ENCODE measurements at places on chromosomes 2 and 18.

DNA sequence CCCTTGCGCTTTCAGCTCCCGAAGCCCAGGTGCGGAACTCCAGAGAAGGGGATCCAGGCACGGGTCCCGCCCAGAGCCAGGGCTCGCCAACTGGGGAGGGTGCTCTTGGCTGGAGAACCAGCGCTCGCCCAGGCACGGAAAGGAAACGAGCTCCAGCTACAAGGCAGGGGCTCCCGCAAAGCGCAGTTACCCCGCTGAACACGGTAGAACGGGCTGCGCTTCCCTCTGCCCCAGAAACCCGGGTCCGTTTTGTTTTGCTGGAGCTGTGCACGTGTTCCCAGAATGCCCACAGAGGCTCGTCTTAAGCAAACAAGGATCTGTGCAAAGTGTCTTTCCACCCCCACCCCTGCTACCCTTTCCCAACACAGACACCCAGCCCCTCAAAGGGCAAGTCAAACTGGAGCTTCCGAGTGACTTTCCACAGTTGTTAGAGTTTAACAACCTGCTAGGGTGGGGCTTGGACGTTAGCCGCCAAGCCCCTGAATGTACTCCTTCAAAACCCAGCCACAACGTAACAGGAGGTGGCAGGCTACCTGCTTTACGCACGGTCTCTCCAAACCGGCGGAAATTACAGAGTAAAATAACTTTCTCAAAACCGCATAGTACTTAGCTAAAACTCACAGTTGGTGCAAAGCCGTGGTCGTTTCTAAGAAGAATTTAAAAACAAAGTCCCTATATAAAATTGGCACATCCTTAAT is 775 bp downstream of the RNF125 start:
- peak; percentile 37 for DNase-seq

DNA sequence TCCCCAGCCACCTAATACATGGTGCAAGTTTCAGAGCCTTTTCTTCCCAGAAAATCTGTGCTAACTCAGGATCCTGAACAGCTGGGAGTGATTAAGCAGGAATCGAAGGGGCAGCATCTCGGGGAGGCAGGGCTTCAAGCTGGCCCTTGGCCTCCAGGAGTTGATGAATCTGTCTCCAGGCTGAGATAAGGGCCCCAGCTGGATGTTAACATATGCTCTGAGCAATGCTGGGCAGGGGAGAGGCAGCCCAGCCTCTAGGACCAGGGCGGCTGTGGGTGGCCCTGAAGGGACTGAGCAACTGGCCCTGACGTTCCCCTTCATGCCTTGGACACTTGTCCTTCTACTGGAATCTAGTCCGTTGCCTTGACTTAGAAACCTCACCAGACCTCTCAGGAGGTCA is 84.1 kb upstream of the EPC2 start:
- DNase-seq = no peak

- no peak for DNase-seq
These were observed 290.1 kb upstream of the KLHL14 start for GRCh38 chr18:33062834-33063364.

DNA sequence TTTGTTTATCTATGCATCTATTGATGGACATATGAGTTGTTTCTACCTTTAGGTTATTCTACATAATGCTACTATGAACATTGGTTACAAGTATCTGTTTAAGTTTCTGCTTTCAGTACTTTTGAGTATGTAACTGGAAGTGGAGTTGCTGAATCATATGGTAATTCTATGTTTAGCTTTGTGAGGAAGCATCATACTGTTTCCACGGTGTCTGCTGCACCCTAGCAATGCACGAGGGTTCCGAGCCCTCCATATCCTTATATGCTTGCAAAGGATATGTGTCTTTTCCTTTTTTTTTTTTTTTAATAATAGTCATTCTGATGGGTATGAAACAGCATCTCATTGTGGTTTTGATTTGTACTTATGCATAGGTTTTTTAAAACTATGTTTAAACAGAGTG is 83.7 kb downstream of the FMNL2 start:
- no peak for DNase-seq

GRCh38 chr2:69054431-69054830 is 41.5 kb downstream of the ANTXR1 start:
- DNase-seq = no peak

DNA sequence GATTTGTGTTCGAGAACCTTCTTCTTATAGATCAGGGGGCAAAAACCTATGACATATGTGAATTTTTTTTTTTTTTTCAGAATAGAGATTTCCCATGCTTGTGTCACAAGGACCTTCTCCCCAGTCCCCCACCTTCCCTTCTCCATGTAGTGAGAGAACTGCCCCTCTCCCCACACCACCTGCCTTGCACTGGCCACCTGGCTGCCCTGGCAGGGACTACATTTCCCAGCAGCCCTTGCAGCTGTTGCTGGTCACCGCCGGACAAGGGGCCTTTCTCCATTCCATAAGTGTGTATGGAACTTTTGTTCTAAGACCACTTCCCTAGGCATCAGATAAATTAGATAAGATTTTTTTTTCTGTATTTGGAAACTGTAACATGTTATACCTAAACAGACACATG is 22.2 kb downstream of the MBP start:
- no peak for DNase-seq

- no peak for DNase-seq
These were observed 81.1 kb downstream of the MBOAT2 start for GRCh38 chr2:8922431-8922830.

DNA sequence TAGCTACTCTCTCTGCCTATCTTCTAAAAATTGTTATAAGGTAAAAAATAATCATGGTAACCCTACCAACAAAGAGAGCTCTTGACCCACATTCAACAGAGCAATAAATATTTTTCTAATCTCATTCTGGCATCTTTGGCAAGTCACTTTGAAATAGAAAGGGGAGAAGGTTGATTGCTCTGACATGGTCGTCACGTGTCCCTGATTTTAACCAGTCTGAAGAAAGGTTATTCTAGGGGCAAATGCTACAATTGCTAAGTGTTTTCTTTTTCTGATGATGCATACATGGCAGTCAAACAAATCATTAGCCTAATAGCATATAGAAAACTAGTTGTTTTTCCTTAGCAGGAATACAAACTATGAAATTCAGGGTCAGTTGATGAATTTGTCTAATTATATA is 153.3 kb upstream of the MAP3K20 start:
- no peak for DNase-seq

GRCh38 chr2:140442319-140442718 is 1662.1 kb upstream of the NXPH2 start:
- no peak for DNase-seq

DNA sequence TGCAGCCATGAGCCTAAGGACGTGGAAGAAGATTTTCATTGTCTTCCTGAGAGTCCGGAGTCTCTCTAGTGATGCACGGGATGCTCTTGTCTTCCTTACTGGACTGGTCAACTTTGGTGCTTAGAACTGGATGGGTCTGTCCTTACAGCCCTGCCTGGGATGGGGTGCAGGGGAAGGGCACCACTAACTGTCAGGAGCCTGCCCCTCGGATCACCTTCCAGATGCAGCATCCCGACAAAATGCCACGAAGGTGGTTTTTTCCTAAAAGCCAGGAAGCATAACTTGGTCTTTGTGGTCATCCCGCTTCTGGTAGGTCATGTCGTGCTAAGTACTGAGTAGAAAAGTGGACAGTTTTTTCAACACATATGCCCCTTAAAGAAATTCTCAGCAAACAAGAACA is 207.4 kb upstream of the TWIST2 start:
- DNase-seq = no peak

DNA sequence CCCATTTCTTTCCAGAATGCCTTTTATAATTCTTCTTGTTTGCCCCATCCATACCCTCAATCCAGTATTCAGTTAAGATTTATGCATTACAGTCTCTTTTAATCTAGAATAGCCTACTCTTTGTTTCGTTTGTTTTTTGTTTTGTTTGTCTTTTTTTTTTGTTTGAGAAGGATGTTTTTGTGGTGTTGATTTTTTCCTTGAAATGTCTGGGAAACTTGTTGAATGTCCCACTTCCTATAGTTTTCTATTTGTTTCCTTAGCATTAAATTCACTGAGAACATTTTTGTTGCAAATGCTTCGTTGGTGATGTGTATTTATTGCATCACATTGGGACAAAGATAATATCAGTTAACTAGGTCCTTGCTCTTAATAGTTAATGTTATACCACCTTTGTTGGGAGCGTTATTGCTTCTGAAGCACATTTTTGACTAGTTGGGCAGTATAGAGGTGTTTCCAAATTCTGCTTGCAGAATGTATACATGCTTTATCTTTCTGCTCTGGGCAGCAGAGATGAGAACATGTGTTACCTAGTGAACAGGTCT is 28.9 kb downstream of the ZNF638 start:
- no peak for DNase-seq

- no peak for DNase-seq
These were observed 1.0 kb downstream of the PDCD1 start for GRCh38 chr2:241857572-241858121.

DNA sequence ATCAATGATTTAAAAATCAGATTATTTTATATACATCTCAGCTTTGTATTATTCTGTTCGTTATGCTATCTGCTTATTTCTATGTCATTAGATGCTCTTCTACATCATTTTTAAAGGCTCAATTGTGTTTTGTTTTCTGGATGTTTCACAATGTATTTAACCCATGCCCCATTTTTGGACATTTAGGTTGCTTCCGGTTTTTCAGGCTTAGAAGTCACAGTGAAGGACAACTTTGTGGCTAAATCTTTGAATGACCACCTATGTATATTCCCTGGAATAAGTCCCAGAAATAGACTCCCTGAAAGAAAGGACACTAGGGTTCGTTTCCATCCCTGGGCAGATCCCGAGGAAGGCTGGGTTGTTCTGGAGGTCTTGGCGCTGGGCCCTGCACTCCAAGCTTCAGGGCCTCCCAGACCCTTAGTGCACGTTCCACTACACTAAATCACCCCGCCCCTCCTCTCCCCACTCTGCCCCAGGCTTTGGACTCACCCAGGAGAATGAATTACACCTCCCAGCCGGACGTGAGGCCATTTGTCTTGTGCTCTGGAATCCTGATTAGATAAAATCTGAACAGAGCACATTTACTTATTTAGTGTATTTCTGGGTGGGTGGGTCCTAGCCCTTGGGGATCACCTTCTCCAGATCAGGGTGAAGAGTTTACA is 188.2 kb downstream of the ZFP36L2 start:
- no peak for DNase-seq

DNA sequence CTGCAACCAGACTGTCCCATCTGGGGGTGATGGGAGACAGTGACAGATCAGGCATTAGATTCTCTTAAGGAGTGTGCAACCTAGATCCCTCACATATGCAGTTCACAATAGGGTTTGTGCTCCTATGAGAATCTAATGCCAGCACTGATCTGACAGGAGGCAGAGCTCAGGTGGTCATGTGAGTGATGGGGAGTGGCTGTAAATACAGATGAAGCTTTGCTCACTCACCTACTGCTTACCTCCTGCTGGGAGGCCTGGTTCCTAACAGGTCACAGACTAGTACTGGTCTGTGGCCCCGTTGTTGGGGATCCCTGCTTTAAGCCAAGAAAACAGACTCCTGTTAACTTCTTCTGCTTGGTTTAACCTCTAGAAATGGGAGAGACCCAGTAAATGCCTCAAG is 3.2 kb downstream of the CYP27A1 start:
- DNase-seq = peak; percentile 55

- DNase-seq = peak; percentile 62
These were observed 115.0 kb downstream of the SPTBN1 start for GRCh38 chr2:54570925-54571694.

- DNase-seq = no peak
These were observed 40.3 kb downstream of the SOWAHC start for GRCh38 chr2:109654326-109655050.

- peak; percentile 67 for DNase-seq
These were observed 152.4 kb upstream of the NCK2 start for GRCh38 chr2:105592288-105592687.

DNA sequence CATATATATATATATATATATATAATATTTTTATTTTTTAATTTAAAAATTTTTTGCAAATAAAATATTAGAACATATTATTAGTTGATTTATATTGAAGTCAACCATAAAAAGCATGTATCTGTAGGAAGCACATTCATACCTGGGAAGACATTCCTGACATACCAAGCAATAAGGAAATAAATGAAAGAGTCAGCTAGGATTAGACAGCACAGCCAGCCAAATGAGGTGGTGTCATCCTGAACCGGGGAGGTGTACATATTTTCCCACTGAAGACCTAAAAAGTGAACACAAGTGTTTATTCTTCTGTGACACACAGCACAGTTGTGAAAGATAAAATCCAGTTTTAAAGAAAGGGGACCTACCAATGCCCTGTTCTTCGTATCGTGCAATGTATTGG is 149.2 kb downstream of the ABCA12 start:
- DNase-seq = no peak

- DNase-seq = no peak
These were observed 170.5 kb upstream of the COPS8 start for GRCh38 chr2:236915186-236915585.

- no peak for DNase-seq
These were observed 68.0 kb downstream of the ADAM23 start for GRCh38 chr2:206511283-206511682.

GRCh38 chr2:72965770-72966450 is 48.6 kb downstream of the EMX1 start:
- DNase-seq = no peak

DNA sequence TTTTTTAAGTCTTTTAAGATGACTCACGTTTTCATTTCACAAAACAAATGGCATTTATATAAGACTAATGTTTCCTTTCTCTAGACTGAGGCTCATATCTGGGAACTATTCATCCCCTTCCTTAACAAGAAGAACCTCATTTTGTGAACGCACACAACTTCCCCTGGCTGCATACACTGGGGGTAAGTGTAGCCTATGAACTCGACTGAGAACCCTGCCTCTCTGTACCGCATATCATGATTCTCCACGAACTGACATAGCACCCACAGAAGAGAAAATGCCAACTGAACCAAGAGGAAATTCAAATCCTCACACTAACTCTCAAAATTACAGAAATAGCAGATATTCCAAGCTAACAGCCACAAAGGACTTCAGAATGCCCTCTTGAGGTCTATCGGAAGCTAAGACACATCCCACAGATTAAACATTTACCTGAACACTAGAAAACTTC is 236.7 kb downstream of the TCF4 start:
- no peak for DNase-seq

GRCh38 chr2:220455351-220455990 is 828.0 kb downstream of the SLC4A3 start:
- no peak for DNase-seq

DNA sequence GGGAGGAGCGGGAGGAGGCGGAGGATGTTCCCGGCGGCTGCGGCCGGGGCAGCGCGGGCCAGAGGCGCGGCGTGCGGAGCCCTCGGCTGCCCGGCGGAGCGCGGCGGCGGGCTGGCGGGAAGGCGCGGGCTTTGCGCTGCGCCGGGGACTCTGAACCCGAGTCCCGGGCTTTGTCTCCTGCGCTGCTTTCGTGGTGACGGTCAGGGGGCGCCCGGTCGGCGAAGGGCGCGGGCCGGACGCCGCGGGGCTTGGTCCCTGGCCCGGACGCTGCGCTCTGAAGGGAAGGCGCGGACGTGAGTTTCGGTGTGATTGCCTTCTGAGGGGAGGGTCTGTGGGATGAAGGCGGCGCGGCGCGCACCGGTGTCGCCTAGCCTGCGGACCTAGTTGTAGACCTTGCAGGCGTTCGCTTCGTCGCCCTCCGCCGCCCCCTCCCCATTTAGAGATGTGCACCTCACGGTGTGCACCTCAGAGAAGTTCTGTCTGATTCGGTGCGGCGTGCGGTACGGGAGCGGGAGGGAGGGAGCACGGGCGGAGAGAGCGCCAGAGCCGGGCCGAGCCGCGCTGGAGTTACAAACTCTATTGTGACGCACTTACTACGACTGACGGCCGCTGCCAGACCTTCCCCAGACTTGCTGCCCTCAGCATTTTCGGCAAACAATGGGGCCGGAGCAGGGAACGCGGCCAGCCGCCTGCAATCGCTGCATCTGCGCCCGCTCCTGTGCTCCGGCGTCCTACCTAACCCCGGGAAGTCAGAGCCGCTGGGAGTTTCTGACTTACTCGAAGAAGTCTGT is 2.1 kb downstream of the BCL2L11 start:
- DNase-seq = peak; percentile 71

Measured in Calu3 (cell line).